ENCODE measurements at places on chromosomes 4 and X.
A peak's percentile ranks its signal among the peaks of the same experiment; 100 is the strongest.

DNA sequence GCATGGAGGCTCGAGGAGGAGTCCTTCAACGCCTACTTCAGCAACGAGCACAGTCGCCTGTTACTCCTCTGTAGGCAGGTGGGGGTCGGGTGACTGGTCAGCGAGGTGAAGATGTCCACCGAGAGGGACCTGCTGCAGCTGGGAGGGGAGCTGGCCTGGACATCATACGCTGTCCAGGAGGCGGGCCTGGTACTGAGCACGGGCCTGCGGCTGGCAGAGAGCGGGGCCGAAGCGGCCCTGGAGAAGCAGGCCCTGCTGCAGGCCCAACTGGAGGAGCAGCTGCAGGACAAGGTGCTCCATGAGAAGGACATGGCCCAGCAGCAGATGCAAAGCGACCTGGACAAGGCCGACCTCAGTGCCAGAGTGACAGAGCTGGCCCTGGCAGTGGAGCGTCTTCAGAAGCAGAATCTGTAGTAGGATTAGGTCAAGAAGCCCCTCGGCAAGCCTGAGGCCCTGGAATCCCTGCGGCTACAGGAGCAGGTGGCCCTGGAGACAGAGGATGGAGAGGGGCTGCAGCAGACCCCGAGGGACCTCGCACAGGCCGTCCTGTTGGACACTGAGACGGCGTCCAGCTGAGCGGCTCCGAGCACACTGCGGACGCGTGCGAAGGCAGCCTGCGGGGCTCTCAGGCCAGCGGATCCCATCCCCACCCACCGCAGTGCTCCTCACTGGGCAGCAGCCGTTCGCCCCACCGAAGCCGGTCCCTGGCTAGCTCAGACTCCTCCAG, 11.9 kb downstream of the SMIM10L2A start:
- DNase-seq = no peak

DNA sequence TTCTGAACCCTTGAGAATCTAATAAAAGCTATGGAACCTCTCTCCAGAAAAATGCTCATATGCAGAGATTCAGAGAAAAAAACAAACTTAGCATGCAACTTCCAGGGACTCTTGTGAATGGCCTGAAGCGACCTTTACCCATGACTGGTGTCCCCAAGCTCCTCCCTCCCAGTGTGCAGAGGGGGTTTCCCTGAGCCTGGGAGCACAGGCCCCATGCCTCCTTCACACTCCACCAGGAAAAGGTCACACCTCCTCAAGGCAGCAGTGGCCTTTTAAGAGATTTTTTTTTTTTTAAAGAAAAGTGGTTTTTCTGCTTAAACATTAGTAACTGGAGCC, 13.3 kb upstream of the UBA6 start:
- DNase-seq = no peak

- no peak for DNase-seq
Observed at GRCh38 chr4:126564283-126564854, 1068.4 kb upstream of the INTU start.

GRCh38 chr4:147453561-147454141, 27.2 kb upstream of the EDNRA start:
- no peak for DNase-seq

DNA sequence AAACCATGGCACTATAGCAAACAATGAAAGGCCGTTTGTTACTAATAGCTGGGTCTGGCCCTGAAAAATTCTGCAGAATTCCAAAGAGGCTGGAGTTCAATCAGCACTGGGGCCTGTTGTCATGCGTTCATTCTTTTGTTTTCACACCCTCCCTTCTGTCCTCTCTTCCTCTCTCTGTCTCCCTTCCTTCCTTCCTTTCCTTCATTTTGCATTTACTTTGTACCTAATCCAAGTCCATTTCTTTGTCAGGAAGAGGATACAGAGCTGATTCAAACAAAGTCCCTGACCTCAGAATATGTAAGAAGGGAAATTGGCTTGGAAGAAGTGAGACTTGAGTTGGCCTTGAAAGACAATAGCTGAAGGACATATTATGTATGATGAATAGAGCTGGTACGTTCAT, 119.6 kb upstream of the LDB2 start:
- no peak for DNase-seq

DNA sequence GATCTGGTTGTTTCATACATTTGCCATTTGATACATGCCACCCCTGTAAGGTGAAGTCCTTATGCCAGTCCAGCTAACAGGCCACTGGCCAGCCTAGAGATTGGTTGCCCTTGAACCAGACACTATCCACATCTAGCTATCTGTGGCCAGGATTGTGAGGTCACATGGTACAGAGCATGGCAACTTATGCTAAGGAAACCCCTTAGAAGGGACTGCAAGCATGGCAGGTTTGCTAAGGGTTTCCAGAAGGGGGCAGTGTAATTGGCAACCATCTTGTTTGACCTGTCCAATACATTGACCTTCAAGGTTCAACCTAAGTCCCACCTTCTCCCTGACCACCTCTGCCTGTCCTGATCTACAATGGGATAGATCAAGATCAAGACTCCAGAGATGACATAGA, 47.5 kb downstream of the SMC1A start:
- DNase-seq = no peak

GRCh38 chr4:86512631-86513030, 81.5 kb upstream of the PTPN13 start:
- DNase-seq = no peak

GRCh38 chrX:123860983-123861382, 1.1 kb downstream of the XIAP start:
- peak; percentile 9 for DNase-seq

DNA sequence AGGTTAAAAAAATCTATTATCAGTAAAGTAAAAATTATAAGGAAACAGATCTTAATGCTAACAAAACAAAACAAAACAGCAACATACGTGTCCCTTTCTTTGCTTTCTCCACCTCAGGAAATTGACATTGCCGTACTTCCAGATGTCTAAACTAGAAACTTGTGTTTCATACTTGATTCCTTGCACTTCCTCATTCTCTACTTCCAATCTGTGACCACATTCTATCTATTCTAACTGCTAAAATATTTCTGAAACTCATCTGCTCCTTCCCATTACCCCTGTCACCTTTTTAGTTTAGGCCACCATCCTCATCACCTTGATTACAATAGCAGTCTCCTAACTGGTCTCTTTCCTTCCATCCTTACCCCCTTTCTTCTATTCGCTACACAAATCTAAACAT, 22.5 kb upstream of the RPA4 start:
- DNase-seq = no peak

DNA sequence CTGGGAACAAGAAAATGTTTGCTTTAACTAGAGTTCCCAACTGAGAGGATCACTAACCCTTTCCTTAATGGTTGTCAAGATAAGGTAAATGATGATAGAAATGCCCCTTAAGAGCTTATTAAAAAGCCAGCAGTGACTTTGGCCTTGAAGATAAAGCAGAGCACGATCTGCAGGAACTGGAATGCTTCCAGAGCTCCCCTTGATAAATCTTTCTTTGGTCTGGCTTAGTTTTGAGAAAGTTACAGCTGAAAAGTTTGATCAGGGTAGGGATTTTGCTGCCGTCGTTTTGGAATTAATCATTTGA, 64.0 kb downstream of the PTTG2 start:
- no peak for DNase-seq

DNA sequence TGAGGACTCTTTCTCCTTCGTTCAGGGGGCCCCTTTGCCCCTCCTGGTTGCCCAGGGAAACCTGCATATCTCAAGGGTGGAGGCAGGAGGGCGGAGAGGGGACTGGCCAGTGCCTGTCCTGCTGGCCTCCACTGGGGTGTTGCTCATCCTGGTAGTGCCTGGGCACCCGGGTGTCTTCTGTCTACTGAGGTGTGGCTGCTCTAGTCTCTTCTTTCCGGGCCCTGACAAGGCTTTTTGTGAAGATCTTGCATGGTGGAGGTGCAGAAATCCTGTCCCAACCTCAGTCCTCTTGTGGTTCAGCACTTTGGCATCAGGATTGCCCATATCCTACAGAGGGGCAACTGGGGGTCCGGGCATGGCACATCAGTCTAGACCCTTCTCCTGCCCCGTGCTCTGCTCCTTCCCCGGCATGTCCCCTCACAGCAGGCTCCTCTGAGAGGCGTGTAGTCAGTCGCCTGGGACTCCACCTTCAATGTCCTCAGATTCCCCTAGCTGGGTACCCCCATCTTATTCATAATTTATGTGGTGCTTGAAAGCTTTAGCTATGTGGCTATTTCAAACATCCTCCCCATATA, 1.9 kb downstream of the CCDC110 start:
- DNase-seq = no peak

- no peak for DNase-seq
Observed at GRCh38 chrX:123779908-123780396, 47.1 kb upstream of the THOC2 start.

GRCh38 chr4:58149404-58150085, 1039.4 kb upstream of the IGFBP7 start:
- DNase-seq = no peak

- DNase-seq = peak; percentile 20
Observed at GRCh38 chr4:118344801-118345200, 8.0 kb downstream of the PRSS12 start.

DNA sequence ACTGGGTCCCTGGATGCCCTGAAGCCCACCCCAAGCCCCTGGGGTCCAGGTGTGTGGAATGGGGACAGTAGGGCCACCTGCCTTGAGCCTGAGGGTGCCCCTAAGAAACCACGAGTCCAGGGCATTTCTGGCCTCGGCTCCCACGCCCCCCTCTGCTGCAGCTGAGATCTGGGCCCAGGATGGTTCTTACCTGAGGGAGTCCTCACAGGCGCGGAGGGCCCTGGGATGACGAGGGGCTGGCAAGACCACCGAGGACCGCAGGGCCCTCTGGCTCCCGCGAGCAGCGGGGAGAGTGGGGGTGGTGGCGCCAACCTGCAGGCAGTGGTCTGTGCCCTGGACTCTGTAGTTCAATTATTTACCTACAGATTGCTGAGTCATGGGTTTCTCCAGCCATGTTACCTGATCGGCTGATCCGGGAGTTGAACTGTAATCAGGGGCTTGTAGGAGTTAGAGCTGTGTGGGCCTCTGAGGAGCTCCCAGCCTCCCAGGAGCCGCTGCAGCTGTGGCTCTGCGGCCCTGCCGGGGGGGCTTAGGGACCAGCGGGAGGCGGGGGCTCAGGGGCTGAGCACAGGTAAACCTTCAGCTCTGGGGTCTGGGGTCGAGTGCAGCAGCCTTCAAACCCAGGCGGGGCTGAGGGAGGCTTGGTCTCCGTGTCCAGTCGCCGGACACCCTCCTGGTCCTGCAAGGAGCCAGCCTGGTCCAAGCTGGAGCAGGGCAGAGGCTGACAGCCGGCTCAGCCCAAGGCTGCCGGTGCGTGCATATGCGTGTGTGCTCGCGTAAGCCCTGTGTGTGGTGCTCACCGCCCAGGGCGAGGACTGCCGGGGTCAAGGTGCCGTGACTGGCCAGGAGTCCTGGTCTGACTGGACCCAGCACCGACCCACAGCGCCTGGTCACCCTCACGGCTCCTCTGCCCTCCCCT, at the start of gene SLC26A1:
SLC26A1 (minus strand) TSS at position 294 of the 919 bp plus-strand sequence. CDS start 1,701 bp downstream, outside the sequence.
- peak; percentile 22 for DNase-seq

DNA sequence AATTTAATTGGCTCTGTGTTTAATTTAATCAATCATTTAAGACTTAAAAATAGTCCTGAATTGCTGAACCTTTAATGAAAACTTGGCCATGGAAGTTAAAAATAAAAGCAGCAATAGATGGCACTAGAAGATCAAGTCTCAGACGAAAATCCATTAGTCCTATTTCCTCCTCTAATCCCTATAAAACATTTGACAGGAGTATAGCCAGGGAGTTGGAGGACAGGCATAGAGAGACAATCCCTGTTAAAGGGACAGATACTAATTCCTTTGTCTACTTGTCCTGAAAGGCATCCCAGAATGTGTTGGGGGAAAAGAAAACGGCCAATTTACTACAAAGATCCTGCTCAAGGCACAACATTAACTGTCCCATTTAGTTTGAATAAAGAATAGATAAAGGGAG, 276.3 kb upstream of the TACR3 start:
- peak; percentile 20 for DNase-seq

GRCh38 chr4:39970671-39971640, 6.8 kb downstream of the PDS5A start:
- no peak for DNase-seq

- no peak for DNase-seq
Observed at GRCh38 chrX:48090123-48090522, 18.7 kb upstream of the ZNF630 start.

GRCh38 chrX:45329217-45329616, 128.5 kb upstream of the DIPK2B start:
- no peak for DNase-seq

GRCh38 chr4:102610476-102610875, 109.3 kb downstream of the NFKB1 start:
- DNase-seq = no peak

DNA sequence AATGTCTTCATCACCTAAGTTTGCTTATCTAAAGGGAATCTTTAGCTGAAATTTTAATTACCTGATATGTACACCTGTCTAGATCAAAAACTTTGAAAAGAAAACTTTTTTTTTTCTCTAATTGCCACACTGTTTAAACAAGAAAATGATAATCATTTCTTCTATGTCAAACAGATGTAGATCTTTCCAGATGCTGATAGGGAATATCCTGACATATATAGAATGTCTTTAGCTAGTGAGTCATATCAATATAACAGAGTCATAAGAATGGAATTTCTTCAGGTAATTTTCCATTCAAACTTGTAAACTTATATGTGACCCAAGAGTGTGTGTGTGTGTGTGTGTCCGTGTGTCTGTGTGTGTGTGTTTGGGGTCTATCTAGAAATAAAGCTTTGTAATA, 271.9 kb downstream of the GPM6A start:
- no peak for DNase-seq

- DNase-seq = no peak
Observed at GRCh38 chrX:41389311-41389888, 55.4 kb downstream of the DDX3X start.

- DNase-seq = no peak
Observed at GRCh38 chrX:23046443-23046842, 46.7 kb downstream of the DDX53 start.

- DNase-seq = no peak
Observed at GRCh38 chr4:140130677-140131076, 23.3 kb downstream of the MAML3 start.

DNA sequence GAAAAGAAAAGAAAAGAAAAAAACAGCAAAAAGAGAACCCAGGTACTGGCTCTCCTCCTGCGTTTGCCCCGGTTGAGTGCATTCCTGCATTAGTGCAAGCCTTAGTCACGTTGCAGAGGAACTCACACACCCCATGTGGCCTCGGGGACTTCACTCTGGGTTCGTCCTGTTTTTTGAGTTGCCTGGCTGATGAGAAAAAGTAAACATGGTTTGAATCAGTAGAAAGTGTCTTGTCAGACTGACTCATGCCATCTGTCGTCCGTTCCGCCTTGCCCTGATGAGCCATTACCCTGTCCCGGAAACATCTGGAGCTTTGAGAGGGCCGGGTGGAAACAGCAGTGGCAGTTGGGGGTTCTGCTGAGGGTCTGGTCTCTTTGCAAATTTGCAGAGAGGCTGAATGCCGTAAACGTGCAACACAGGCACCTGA, 16.3 kb downstream of the CD99 start:
- DNase-seq = no peak

GRCh38 chr4:60926624-60927023, 273.5 kb upstream of the ADGRL3 start:
- no peak for DNase-seq

GRCh38 chrX:32937043-32937442, 274.3 kb downstream of the DMD start:
- DNase-seq = no peak

- no peak for DNase-seq
Observed at GRCh38 chrX:111728096-111728495, 47.1 kb downstream of the ALG13 start.

- no peak for DNase-seq
Observed at GRCh38 chr4:56314207-56314915, 72.9 kb downstream of the AASDH start.

- no peak for DNase-seq
Observed at GRCh38 chr4:145297556-145297955, 117.2 kb upstream of the OTUD4 start.

GRCh38 chrX:96763608-96764007, 79.0 kb downstream of the DIAPH2 start:
- no peak for DNase-seq

- DNase-seq = no peak
Observed at GRCh38 chr4:122755675-122756074, 23.2 kb downstream of the BBS12 start.
